ENCODE measurements at places on chromosomes 1 and 21. TPM values are rescaled to one million over a fixed set of nuclear protein-coding genes. Genes with fewer than 3 reads are reported as not detected.

DNA sequence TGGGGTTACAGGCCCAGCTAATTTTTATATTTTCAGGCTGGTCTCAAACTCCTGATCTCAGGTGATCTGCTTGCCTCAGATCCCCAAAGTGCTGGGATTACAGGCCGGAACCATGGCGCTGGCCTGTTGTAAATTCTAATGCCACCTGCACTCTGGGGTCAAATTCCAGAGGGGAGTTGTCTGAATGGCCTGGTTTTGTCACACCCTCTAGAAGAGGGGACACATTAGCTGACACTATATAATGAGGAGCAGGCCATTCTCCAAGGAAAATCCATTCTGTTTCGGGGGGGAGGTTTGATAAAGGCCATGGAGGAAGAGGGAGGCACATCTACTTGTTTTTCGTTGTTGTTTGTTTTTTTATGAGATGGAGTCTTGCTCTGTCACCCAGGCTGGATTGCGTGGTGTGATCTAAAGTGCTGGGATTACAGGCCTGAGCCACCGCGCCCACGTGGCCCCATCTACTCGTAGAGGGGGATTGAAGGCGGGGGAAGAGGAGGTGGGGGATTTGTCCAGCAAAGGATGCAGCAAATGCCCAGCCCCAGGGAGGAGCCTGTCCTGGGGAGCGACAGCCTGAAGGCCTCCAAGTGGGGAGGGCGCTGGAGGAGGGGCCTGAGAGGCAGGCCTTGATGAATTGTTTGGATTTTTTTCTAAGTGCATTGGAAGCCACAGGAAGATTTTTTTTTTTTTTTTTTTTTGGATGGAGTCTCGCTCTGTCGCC is 78.4 kb upstream of the SLC45A1 start:
- DNase-seq = peak; percentile 70

GRCh38 chr1:33161061-33161681 is 20.7 kb downstream of the TRIM62 start:
- DNase-seq = no peak

GRCh38 chr1:160006312-160006940 is 25.4 kb downstream of the PIGM start:
- peak; percentile 89 for DNase-seq

- no peak for DNase-seq
These were observed 37.6 kb downstream of the DIPK1A start for GRCh38 chr1:92923664-92924063.

GRCh38 chr1:212805767-212806166 is 14.1 kb downstream of the TATDN3 start:
- DNase-seq = no peak

- no peak for DNase-seq
These were observed 70.1 kb downstream of the KAZN start for GRCh38 chr1:14668538-14668937.

- no peak for DNase-seq
These were observed 17.6 kb downstream of the PGBD2 start for GRCh38 chr1:248923352-248924338.

DNA sequence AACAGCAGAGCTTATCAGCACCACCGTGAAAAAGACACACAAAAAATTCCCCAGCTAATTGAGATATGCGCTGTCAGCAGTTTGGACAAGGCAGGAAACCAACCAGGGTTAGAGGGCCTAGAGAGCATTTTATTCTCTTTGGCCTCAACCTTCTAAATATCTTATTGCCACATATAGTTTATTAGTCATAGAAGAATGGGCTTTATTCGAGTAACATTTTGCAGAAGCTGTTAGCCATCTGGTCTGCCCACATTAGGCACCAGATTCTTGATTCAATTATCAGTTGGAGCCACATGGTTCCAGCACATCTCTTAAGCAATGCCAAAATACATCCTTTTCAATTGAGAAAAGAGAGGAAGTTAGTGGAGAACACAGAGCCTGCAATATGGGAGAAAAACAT is 109.9 kb upstream of the CXADR start:
- no peak for DNase-seq

DNA sequence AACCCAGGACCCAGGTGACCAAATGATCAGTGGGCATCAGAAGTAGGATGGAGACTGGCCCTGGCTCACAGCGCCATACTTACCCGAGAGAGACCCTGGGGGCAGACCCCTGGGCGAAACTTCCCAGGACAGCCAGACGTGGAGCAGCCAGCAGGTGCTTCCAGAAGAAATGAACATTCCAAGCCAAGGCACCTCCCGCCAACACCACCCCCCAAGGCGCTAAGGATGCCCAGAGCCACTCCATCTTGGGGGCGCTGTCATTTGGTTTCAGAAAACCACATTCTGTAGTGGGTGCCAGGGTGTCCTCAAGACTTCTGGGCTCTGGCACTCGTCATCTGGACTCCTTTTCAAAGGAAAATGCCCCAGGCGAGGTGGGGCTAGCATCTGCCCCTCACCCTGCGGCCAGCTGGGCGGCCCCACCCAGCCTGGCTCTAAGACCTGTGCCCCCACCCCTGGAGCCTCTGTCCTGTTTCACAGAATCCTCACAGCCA is 98.8 kb downstream of the RIPK4 start:
- DNase-seq = peak; percentile 53

DNA sequence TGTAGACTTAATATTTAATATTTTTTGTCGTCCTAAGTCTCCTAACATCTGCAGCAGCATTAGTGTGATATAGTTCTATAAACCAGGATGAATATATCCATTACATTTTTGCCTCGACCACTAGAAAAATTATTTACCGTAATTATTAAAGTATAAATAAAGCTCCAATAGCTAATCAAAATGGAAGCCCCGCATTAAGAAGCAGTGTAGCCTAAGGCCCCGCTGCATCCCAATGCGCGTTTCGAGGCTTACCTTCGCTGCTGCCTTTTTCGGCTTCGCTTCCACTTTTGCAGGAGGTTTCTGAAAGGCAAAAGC is 891 bp downstream of the HMGN1 start:
- DNase-seq = no peak

GRCh38 chr1:9615316-9616063 is 26.8 kb downstream of the TMEM201 start:
- peak; percentile 72 for DNase-seq

GRCh38 chr1:5410652-5411051 is 581.6 kb downstream of the NPHP4 start:
- DNase-seq = no peak

DNA sequence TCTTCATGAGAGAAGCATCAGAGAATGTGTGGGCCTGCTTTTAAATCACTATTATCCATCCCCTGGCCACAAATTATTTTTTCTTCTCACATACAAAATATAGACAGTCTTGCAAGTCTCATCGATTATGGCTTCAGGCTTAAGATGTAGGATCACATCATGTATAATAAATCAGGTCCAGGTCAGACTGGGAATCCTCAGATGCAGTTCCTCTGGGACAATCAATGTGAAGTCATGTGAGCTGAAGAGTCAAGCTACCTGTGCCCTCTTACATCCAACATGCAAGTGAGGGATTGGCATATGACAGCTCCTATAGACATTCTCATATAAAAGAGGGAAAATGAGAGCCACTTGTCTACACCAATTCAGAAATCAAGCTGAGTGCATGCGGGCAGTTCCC is 631.8 kb downstream of the PTPRU start:
- no peak for DNase-seq

GRCh38 chr1:246000638-246001015 is 506.5 kb downstream of the SMYD3 start:
- DNase-seq = no peak

DNA sequence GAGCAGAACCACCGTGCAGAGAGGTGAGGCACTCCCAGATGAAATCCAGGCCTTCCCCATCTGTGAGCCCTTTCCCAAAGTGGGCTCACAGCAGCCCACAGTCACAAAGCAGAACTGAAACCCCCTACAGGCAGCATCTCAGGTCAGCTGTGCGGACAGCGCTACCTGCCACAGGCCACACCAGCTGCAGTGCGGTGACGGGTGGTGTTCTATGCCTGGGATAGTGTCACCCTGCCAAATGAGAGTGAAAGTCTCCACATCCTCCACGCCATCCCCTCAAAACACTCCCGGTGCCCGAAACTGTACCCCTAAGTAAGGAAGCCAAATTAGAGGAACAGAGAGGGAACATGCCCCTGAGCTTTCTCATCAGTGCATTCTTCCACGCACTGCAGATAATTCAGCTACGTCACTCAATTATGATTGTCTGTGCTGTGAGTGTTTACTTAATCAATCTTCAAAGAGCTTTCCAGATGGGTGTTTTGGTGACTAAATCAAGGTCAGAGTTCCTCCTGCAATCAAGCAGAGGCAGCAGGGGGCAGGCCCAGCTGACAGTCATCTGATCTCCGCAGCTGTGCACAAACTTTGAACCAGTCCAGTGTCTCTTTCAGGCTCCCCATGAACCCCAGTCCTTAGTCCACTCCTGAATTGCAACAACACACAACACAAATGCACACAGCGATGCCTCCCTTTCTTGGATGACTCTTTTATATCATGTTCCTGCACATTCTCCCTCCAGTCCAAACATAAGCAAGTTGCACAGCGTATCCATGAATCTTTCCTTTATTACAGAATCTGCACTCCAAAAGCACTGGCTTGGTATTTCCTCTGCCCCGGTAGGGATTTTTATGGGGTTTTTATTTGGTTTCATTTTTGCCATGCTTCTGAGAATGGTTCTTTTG is 150.0 kb downstream of the TOMM20 start:
- DNase-seq = peak; percentile 80

GRCh38 chr1:193609592-193609991 is 423.2 kb upstream of the B3GALT2 start:
- no peak for DNase-seq

GRCh38 chr1:87108814-87109411 is 194.5 kb downstream of the HS2ST1 start:
- no peak for DNase-seq

DNA sequence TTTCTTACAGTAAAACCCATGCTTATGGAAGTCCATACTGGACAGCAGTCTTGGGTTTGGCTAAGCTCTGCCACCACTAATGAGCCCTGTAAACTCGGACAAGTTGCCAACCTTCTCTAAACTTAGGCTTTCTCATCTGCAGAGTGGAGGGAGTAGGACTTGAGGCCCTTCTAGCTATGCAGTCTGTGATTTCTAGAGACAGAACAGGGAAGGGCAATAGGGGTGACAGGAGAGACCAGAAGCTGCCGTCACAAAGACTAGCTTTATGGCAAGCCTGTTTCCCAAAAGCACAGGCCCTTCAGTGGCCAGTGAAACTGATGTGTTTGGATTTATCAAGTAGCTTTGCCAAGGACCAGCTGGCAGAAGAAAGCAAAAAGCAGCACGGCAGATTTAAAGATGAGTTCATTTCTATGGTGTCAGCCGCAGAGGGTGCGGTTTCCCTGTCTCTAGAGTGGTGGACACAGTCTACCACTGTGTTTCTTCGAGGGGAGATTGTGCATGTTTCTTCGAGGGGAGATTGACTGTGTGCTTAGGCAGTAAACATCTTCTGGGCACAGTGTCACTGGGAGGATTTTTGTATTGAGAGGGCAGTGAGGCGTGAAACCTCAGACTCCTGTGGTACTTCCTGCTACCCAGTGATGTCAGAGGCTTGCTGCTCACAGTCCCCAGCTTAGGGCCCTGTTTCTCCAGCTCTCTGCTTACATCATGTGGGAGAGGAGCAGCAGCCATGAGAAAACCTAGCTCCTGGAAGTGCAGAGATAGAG is 119.0 kb downstream of the ROR1 start:
- DNase-seq = no peak

DNA sequence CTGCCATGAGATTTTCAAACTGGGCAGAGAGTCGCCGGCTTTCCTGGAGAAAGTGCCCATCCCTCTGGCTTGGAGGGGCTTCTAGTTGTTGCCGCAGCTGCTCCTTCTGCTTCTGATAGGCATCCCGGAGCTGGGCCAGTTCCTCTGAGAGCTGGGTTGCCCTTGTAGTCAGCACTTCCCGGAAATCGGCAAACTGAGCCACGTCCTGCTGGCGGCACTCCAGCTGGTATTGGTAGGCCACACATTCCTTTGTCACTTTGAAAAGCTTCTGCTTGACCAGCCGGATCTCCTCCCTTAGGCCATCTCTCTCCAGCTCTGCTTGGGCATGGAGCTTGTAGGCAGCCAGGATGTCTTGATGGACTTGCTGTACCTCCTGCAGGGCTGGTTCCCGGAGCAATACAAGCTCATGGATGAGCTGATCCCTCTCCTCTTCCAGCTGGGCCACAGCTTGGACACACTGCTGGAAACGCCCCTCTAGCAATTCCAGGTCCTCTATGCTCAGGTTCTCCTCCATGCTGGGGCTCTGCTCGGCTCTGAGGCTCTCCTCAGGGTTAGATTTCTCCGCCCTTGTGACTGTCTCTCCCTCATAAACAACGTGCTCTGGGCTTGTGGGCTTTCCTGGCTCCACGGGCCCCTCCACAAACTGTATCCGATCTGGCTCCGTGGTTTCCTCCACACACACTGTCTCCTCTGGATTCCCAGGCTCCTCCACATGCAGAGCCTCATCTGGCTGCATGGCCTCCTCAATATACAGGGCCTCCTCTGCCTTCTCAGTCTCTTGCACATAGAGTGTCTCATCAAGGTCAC is 7.3 kb downstream of the SYNC start:
- peak; percentile 81 for DNase-seq

- DNase-seq = no peak
These were observed 1557.4 kb downstream of the PLA2G4A start for GRCh38 chr1:188386161-188386560.

DNA sequence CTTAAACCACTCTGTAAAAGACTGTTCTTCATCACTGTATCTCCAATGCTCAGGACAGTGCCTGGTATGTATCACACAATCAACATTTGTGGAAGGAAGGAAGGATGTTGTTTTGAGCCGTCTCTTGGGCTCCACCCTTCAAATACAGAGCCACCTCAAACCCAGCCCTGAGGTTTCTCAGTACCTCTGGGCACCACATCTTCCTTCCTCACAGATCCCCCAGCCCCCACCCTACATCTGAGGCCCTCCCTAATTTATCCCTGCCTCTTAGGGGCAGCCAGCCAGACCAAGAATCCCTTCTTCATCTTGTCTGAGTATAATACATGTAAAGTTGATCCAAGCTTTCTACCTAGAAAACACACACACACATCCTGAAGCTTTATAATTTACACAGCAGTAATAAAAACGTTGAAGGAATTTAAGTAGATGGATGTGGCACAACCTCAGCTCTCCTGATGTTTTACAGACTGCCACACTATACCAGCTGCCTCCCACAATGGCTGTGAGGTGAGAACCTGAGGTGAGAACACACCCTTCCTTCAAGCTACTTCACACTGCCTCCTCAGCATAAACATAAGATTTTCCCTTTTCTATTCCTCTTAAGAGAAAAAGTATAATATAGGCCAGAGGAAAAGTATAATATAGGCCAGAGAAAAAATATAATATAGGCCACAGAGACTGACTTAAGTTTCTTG is 48.5 kb downstream of the CDC7 start:
- no peak for DNase-seq

- no peak for DNase-seq
These were observed 35.7 kb downstream of the PALMD start for GRCh38 chr1:99681583-99681982.

The IQGAP3 gene
- 1.3 TPM for total RNA-seq

The RHD gene
- not detected for total RNA-seq

The PKP1 gene
- 0.69 TPM for total RNA-seq

The CDC20 gene
- 1.8 TPM for total RNA-seq

The ADIPOR1 gene
- 126 TPM for total RNA-seq

The KISS1 gene
- total RNA-seq = 2.9 TPM

The ZBTB21 gene
- 17.8 TPM for total RNA-seq

The SLC25A34 gene
- total RNA-seq = 3.0 TPM

The GPR37L1 gene
- total RNA-seq = 0.06 TPM

The CD53 gene
- 171 TPM for total RNA-seq

All from upper lobe of right lung (tissue), 1 donor.